ENCODE measurements at places on chromosomes 7 and 10. TPM values are rescaled to one million over a fixed set of nuclear protein-coding genes. Genes with fewer than 3 reads are reported as not detected.

GOT1 gene
- total RNA-seq, result 41.4 TPM

TRIM50 gene
- total RNA-seq, result not detected

SORCS1 gene
- not detected for total RNA-seq

FAM180A gene
- total RNA-seq, result not detected

GIMAP6 gene
- 26.5 TPM for total RNA-seq

NPY4R gene
- total RNA-seq, result not detected

OLAH gene
- 0.17 TPM for total RNA-seq

EVX1 gene
- total RNA-seq, result not detected

CLEC2L gene
- total RNA-seq, result not detected

GSTO2 gene
- total RNA-seq, result 1.3 TPM

GNAI1 gene
- 0.57 TPM for total RNA-seq

TMEM229A gene
- total RNA-seq, result not detected

HABP2 gene
- total RNA-seq, result not detected

GNAT3 gene
- not detected for total RNA-seq

HILPDA gene
- total RNA-seq, result 53.1 TPM

CYP3A7 gene
- total RNA-seq, result not detected

SLC39A12 gene
- not detected for total RNA-seq

NUB1 gene
- total RNA-seq, result 40.4 TPM

MINPP1 gene
- 14.5 TPM for total RNA-seq

WIPF3 gene
- not detected for total RNA-seq

GPC2 gene
- 2.8 TPM for total RNA-seq

MYH16 gene
- not detected for total RNA-seq

OR6B1 gene
- total RNA-seq, result not detected

ATG9B gene
- 7.7 TPM for total RNA-seq

SPDYE2 gene
- 0.23 TPM for total RNA-seq

SORBS1 gene
- total RNA-seq, result 0.95 TPM

PDIA4 gene
- 99.4 TPM for total RNA-seq

EPO gene
- 0.15 TPM for total RNA-seq

TSPAN33 gene
- total RNA-seq, result 19.2 TPM

OPN4 gene
- total RNA-seq, result not detected

AZGP1 gene
- not detected for total RNA-seq

SPDYE8 gene
- not detected for total RNA-seq

PHKG1 gene
- 1.3 TPM for total RNA-seq

BZW2 gene
- 147 TPM for total RNA-seq

DMTF1 gene
- total RNA-seq, result 68.0 TPM

PILRA gene
- 0.48 TPM for total RNA-seq

ABCC2 gene
- 1.4 TPM for total RNA-seq
